ENCODE measurements at places on chromosomes 3 and 15.

DNA sequence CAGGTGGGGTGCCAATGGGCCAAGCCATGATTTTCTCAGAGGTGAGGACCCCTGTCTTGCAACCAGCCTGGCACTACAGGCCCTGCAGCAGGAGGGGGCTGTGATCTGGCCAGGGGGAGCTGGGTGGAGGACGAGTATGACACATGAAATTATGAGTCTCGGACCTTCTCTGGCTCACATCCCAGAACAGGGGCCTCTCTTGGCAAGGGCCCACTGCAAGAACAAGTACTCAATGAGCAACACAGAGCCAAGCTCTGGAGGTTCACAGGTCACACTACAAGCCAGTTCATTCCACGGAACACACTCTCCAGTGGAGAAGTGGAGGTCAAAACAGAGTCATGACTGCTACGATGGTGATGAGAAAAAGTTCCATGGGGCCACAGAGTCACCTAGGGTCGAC lies 28.3 kb downstream of the CCDC32 start:
- DNase-seq, result no peak

GRCh38 chr15:58605931-58606530 lies 143.5 kb downstream of the ADAM10 start:
- DNase-seq, result no peak

DNA sequence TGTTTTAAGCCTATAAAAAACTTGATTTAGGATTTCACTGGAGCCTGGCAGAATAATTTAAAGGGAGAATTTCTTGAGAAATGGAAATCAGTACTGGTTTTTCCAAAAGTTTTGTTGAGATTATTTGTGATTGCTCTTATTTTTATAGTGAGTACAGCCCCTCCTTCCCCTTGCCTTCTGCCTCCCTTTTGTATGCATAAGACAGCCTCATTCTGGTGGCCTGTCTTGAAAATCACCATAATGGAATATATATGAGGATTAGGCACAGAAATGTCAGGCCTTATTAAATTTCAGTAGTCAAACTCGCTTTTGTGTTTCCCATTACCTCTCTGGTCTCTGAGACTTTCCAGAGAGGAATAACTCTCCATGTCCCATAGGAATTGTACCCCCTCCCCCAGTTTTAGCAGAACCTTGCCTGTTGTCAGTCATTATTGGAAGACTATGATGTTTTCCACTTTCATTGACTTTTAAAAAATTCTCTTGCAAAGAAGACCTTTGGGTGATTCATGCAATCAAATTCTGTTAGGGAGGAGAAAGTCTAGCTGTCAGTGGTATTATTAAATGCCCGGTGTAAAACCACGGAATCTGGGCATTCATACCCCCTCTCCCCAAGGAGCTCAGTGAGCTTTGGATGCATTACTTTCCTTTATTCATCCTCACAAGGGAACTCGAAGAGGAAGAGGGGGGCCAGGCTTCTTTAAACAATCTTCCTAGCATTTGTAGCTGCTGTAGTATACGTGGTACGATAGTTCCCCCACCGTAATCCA lies 171.6 kb upstream of the TSC22D2 start:
- DNase-seq, result no peak

DNA sequence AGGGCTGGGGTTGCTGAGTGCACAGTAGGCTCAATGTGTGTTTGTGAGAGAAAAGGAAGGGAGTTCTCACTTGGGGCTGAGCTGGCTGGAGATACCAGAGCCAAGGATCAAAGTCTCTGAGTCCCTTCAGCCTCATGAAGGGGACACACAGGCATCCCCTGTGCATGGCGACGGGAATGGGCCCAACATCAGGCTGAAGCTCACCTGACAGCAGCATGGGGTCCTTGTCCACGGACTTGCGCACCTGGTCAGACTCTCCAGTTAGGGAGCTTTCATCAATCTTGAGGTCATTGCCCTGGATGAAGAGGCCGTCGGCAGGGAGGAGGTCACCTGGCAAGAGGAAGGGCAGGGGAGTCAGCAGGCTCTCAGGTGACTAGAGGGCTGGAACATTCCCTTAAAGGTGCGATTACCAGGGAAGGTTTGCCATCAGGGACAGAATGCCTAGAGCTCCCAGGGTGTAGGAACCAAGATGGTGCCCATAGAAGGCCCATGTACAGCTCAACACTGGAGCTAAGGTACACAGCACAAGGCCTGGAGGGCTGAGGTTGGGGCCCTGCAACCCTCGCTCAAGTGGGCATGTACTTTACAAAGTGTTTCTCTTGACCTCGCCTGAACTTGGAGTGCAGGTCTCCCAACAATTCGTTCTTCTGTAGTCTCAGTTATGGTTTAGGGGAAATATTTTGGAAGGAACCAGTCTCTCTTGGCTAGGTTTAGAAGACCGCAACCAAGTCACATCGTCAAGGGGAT lies 80.0 kb upstream of the SEC13 start:
- no peak for DNase-seq

DNA sequence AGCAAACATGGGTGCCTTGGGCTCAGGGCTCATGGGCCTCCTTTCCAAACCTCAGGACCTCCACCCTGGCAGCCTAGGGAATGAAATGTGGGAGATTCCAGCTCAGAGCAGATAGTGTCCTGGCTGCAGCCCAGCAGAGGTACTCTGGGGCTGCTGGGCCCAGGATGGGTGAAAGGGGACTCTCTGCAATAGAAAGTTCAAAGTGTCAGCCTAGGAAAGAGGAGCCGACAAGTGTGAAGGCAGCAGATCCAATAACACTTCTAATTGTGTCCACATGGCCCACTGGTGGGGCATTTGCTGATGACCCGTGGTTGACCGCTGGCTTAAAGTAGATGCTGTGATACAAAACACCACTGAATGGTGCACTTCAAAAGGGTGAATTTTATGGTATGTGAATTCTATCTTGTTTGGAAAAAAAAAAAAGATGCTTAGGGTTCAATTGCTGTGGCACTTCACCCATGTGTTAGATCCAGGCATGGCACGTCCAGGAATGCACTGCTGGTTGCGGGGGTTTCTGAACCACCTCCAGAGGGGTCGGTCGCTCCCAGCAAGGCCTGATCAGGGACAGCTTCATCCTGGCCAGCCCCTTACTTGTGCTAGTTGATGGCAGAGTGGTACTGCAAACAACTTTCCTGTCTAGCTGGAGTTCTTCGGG lies 20.9 kb downstream of the AMOTL2 start:
- DNase-seq, result no peak

DNA sequence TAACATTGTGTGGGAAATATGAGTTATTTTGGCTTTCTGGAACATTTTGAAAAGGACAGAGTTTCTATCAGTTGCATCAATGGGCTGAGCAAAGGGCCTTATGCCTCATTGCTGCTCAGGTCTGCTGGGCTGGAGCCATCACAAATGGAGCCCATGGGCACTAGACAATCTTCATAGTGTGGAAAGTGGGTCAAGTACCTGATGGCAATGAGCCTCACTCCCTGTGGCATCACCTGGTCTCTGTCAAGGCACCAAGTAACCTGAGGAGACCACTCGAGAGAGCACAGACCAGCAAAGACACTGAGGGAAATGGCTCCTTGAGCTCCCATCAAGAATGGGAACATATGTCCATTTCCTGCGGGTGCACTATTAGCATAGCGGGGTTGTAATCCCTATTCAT lies 96.7 kb upstream of the PPP2R3A start:
- no peak for DNase-seq

DNA sequence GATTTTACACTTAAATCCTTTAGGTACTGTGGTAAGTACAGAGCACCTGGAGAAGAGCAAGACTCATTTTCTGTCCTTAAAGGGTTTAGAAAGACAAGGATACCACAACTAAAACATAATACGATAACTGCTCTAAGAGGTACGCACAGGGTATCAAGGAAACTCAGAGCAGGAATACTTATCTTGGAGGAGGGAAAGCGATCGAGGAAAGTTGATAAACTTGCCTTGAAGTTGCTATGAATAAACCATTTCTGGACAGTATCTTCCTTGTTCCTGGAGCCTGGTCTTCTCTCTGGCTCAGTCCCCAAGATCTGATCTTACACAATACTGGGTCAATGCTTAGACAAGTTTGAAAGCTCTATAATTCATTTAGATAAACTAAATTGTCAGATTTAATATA lies 17.6 kb upstream of the GATM start:
- no peak for DNase-seq

- no peak for DNase-seq
Measured at GRCh38 chr3:182802413-182803390, 9.4 kb downstream of the ATP11B start.

GRCh38 chr3:24311881-24312280 lies 182.8 kb downstream of the THRB start:
- no peak for DNase-seq
